ENCODE measurements at places on chromosomes 4 and X.

- DNase-seq, result no peak
Measured at GRCh38 chrX:68823413-68824151, 5.2 kb upstream of the EFNB1 start.

- no peak for DNase-seq
Measured at GRCh38 chrX:72001471-72001870, 90.8 kb downstream of the NHSL2 start.

- no peak for DNase-seq
Measured at GRCh38 chrX:137227151-137227550, 193.4 kb upstream of the GPR101 start.

- no peak for DNase-seq
Measured at GRCh38 chr4:174580597-174580996, 58.3 kb upstream of the HPGD start.

DNA sequence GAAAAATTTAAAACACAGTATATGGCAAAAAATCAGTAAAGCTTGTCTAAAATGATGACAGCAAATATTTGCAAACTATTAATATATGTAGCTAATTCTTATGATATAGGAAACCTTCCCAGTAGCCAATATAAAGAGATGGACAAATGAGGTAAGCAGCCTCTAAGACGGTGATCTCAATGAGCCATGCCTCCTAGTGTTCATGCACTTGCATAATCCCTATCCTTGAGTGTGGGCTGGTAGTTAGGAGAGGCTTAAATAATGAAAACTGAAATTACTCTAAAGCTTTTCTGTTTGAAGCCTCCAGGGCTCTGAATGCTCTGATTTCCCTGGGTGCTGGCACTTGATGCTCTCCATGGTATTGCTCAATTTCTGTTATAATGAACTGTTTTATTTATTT lies 24.6 kb upstream of the ARMCX4 start:
- DNase-seq, result no peak

GRCh38 chrX:150165776-150166610 lies 197.1 kb upstream of the MAMLD1 start:
- no peak for DNase-seq

GRCh38 chr4:114561590-114561989 lies 37.0 kb upstream of the UGT8 start:
- DNase-seq, result no peak

DNA sequence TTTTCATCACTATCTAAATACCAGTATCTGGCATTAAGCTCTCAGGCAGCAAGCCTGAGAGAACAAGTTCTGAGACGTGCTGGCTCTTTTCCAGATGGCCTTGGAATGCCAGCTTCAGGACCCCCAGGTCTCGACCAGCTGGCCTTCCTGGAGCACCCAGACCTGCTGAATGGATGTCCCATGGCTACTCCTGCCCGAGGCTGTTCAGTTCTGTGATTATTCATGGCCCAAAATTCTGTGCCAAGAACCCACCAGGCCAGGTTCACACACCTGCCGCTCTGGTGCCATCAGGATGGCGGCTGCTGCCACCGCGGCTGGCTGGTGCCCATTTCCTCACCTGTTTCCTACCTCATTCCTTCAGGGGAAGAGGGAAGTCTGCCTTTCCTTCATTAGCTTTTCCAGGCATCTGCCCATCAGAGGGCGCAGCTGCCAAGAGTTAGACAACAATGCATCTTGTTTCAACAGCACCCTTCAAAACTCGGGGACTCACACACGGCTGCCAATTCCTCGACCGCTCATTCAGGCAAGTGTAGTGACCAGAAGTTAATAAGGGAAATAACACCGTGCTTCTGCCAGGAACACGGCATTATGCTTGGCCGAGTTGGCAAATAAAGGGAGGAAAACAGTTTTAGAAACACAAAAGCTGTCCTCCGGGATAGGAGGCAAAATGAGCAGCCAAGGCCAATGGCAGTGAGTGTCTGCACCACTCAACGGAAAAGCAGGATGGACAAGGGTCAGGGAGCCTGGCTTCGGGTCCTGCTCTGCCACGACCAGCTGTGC lies 173.8 kb downstream of the NSUN7 start:
- DNase-seq, result no peak

DNA sequence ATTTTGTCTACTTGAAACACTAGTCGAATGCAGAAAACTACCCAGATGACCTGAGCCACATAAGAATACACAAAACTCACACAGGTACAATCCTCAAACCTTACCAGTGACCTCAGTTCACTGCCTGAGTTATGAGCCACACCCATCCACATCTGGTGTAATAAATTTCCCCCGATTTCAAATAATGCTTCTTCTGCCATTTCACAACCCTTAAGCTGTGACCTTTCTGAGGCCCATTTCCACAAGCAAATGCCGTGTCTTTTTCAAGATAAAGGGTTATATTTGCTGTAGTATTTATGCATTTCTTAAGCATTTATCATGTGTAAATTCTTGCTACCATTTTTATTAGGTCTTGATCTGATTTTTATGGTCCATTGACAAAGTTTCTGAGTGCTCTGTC lies 1.8 kb upstream of the ARHGEF38 start:
- DNase-seq, result no peak

- DNase-seq, result no peak
Measured at GRCh38 chr4:1015746-1016145, 4.3 kb downstream of the FGFRL1 start.

GRCh38 chr4:87235020-87235671 lies 14.7 kb upstream of the KLHL8 start:
- DNase-seq, result no peak

GRCh38 chr4:157961229-157961990 lies 211.4 kb downstream of the GASK1B start:
- no peak for DNase-seq

GRCh38 chrX:54423161-54423888 lies 16.9 kb upstream of the TSR2 start:
- no peak for DNase-seq

GRCh38 chr4:13540446-13541175 lies 3.7 kb downstream of the NKX3-2 start:
- no peak for DNase-seq

GRCh38 chr4:124321364-124321763 lies 391.2 kb downstream of the ANKRD50 start:
- DNase-seq, result no peak

DNA sequence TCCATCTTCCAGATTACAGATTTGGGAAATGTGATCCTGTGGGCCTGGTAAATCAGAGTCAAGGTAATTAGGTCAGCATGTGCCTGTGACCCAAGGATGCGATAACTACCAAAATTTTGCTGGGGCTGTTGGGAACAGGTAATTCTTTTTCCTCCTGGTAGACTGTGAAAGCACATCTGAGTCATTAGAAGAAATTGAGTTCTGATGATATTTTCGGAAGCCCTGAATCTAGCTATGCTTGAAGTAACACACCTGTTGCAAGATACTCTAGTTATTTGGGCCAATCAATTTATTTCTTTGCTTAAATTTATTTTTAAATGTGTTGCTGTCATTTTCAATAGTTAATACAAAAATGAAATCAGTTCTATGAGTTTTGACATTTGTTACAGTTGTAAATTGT lies 903.6 kb downstream of the RPA4 start:
- DNase-seq, result no peak

DNA sequence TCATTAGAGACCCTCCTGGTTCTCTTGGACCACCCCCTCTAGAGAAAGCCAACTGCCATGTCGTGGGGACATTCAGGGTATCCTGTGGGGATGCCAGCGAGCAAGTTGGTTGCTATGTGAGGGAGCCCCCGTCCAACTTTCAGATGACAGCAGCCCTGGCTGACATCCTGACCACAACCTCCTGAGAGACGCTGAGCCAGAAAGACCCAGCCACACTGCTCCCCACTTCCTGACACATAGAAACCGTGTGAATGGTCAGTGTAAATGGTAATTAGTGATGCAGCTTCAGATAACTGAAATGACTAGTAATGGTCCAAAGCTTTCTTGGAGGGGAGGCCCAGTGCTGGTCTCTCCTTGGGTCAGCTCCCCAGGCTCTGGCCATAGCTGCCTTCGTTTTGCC lies 10.8 kb downstream of the CLCN4 start:
- no peak for DNase-seq

DNA sequence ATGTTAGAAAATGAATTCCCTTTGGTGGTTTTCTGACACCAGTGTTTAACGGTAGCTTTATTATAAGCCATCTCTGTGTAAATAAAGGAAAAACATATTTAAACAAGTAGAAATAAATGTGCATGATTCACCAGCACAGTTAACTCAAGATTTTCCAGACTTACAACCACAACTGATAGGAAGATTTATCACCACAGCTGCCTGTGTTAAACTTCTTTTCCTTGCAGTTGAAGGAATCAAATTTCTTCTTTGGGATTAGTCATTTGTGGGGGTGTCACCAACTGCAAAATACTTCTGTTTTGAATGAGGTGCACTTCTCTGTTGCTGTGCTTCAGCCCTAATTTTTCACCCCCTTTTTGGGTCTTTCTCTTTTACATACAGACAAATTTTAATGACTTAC lies 128.1 kb upstream of the STK26 start:
- DNase-seq, result no peak

DNA sequence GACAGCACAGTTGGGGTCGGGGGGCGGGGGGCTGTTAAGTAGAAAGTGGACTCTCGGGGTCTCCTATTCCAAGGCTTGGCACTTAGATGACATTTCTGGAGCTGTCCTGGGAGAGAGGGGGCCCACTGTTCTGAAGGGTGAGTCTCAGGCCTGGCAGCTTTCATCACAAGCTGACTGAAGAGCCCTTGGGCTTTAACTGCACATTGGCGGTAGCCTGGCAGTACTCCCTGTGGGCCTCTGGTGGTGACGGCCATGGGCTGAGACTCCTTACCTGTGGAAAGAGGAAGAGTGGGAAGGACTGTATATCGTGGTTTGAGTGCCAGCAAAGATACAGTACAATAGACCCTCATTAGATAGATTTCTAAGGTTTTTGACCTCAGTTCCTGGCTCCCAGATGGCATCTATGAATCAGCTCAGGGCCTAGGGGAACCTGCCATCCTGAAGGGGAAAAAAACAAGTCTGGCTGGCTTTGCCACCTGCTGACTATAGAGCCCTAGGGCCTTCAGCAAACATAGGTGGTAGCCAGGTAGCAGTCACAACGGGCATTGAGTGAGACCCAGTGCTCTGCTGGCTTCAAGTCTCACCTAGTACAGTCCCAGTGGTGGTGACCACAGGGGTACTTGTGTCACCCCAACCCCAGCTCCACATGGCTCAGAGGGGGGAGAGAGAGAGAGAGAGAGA lies 87.9 kb downstream of the ANKRD17 start:
- no peak for DNase-seq

DNA sequence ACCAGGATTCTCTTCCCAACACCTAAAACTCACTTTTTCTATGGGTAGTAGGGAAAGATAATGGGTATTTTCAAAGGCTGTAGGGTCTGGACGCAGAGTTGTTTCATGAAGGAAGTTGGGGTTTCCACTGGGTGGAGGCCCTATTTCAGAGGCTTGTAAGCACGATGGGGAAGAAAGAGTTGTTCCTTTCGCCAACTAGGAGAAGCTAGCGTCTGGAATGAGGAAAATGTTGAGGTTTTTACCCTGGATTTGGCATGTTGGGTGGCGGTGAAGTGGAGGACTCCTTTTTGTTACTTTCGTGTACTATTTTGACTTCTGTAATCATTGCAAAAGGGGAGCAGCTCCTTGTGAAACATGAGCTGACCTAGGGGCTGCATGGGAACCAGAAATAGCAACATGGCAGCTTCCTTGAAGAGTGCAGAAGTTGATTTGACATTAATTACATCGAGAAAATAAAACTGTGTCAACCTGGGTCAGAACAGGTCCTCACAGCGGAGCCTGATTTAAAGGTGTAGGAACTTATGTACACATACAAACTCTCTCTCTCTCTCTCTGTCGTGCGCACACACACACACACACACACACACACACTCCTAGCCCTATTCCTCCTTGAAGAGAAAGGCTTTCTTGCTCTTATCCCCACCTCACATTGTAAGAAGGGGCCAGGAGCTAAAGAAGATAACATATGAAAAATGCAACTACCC lies 19.1 kb downstream of the VSIG4 start:
- peak; percentile 53 for DNase-seq
